ENCODE measurements at places on chromosomes 12 and 14.

DNA sequence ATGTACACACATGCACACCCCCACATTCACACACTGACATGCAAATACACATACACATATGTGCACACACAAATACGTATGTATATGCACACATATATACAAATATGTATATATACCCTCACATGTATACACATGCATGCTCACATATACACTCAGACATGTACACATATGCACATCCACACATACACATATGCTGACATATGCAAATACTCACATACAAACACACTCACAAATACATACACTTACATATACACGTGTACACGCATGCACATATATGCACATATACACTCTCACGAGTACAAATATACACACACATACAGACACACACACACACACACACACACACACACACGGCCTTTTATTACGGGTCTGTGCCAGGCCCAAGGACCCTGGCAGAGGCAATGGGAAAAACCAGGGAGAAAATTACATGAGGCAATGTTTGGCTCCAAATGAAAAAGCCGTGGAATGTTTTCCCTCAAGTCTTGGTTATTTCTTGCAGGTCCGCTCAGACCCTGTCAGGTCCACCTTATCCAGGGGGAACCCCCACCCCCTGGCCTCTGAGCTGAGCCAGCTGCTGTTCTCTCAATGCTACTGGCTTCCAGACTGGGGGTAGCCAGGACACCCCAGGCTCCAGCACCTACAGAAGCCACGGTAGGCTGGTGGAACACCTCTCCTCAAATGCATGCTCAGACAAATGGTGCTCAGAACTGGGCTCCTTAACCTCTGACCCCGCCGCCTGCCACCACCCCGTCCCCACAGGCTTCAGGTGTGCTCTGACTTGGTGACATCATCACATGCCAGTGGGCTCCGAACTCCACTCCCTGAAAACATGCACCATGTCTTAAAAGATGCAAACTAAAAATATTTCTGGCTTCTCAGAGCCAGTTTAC is 54.7 kb downstream of the BCL11B start:
- no peak for DNase-seq

- no peak for DNase-seq
These were observed 105.0 kb downstream of the PPP2R5E start for GRCh38 chr14:63438065-63438757.

- no peak for DNase-seq
These were observed 48.5 kb downstream of the CYP46A1 start for GRCh38 chr14:99732436-99733210.

GRCh38 chr14:24978862-24979724 is 70.9 kb downstream of the STXBP6 start:
- no peak for DNase-seq

GRCh38 chr12:84502907-84503787 is 409.5 kb downstream of the SLC6A15 start:
- no peak for DNase-seq

DNA sequence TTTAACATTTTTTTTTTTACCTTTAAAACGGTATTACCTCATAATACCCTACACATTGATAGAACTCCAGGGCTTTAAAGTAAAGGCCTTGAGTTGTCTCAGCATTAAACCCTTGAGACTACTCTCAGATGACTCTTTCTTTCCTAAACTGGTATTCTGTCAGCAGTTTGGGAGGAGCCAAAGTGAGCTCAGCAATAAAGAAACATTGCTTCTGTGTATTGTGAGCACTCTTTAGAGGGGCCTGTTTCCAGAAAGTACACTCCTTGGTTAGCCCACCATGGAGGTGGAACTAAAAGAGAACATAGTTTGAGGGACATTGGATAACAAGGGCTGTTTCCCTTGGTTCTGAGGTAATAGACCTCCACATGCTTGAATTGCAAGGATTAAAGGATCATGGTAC is 20.4 kb downstream of the MAP3K12 start:
- no peak for DNase-seq

DNA sequence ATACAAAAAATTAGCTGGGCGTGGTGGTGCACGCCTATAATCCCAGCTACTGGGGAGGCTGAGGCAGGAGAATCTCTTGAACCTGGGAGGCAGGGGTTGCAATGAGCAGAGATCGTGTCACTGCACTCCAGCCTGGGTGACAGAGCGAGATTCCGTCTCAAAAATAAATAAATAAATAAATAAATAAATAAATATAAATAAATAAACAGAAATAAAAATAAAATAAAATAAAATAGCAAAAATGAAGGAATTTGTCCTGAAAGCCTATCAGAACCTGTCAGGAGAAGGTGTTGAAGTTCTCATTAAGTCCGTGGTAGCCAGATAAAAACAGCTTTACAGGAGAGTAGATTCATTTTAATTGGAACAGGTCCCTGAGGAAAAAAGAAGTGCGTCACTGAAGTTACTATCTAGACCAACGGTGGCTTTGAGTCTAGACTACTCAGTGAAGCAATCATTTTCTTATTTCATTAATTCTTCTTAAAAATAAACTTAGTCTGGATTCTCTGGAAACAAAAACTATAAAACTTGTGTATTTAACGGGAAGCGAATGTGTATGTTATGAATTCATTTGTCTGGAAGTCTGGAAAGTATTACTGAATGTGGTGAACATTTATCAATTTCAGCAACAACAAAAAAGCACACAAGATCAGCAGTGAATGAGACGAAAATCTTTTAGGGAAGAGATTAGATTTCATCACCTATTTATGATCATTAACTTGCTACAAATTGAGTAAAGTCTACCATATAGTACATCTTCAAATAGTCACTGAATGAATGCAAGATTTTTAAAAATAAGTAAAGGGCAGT is 248.5 kb upstream of the PDE3A start:
- no peak for DNase-seq

DNA sequence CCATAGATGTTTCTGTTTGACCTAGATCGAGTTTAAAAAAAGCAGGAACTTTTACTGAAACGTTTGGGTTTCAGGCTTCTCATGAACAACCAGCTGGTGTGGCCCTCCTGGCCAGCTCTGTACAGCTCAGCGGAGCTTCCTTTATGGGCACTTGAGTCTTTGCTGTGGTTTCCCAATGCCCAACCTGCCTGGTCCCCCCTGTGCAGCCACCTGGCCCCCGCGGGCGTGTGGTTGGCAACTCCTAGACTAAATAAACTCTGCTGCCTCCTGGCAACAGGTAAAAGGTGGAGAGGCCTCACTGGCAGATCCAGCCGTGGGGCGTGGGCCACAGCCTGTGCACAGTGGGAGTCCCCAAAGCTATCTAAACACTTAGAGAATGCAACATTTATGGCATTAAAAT is 38.7 kb downstream of the ADGRD1 start:
- no peak for DNase-seq

- DNase-seq = no peak
These were observed 1068.6 kb downstream of the BCL11B start for GRCh38 chr14:98203421-98203820.

DNA sequence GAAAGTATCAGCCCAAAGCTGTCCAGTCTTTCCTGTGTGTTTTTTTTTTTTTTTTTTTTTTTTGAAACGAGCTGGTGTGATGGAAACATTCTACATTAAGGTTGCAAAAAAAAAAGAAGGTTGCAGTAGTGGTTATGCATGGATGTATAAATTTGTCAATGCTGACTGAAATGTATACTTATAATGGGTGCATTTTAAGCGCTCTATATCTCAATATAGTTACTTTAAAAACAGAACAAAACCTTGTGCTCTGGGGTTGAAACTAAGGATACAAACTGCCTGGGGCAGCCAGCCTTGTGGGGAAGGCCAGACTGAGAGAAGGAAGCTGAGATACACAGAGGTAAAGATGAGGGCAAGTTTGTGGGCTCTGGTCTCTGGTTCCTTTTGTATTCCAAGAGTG is 87.3 kb upstream of the RMST start:
- no peak for DNase-seq

- DNase-seq = no peak
These were observed 45.6 kb downstream of the KRT80 start for GRCh38 chr12:52146089-52146821.

Measured in activated T-cell treated with anti-CD3 and anti-CD28 coated beads for 48 hours (primary cell).